Activated CD4-positive, alpha-beta memory T cell treated with anti-CD3 and anti-CD28 coated beads, Interleukin-2, amount 10 ng/mL, durations not matched to agents 7 days and 5 days (primary cell): ENCODE measurements at places on chromosomes 11 and 22. TPM values are rescaled to one million over a fixed set of nuclear protein-coding genes. Genes with fewer than 3 reads are reported as not detected.

- DNase-seq, result no peak
- no peaks in the 10 kb centered on the region for H3K4me1 ChIP-seq
Measured at GRCh38 chr11:113286009-113286408, 28.4 kb upstream of the TTC12 start.

OR10A3 gene
- total RNA-seq, result not detected

GRCh38 chr11:24289301-24289700 lies 207.6 kb upstream of the LUZP2 start:
- no peak overlapping the region for H3K27ac ChIP-seq
- H3K36me3 ChIP-seq, result no peaks in the 10 kb centered on the region
- no peaks in the 10 kb centered on the region for H3K27me3 ChIP-seq
- H3K4me1 ChIP-seq, result no peaks in the 10 kb centered on the region

GRCh38 chr11:32758291-32758690 lies 36.2 kb downstream of the CCDC73 start:
- DNase-seq, result no peak
- H3K4me3 ChIP-seq, result no peak overlapping the region
- H3K27me3 ChIP-seq, result peaks cover 6% of the 10 kb centered on the region
- H3K4me1 ChIP-seq, result no peaks in the 10 kb centered on the region
- no peak overlapping the region for H3K27ac ChIP-seq

DNA sequence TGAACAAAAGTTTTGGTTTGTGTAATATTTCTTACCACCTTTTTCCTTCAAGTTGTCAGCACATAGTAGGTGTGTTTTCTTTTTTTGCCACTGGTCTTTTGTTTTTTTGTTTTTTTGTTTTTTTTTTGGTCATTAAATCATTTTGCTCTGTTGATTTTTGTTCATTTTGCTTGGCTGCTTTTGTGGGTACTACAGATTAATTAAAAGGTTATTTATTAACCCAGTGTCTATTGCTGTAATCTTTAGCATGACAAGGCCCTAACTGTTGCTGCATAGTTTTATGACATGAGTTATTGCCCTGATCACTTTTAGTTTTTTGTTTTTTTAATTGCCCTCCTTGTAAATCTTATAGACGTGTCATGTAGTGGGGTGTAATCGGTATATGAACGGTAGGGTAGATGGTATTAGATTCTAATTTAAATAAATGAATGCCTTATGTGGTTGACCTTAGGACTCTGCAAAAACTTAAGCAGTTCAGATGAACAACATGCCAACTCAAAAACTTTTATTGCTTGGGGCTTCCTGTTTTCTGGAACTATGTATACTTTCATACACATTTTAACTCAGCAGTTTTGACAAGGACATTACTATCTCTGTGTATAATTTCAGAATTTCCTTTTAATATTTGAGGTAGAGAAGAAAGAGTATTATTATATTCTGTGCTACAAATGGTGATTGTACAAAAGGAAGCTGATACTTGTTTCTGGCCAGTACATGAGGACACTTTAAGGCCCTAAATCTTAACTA lies 7.9 kb downstream of the EWSR1 start:
- H3K27ac ChIP-seq, result no peak overlapping the region
- no peak for DNase-seq
- H3K27me3 ChIP-seq, result no peaks in the 10 kb centered on the region
- H3K36me3 ChIP-seq, result peaks cover 91% of the 10 kb centered on the region
- no peak overlapping the region for H3K4me3 ChIP-seq

- H3K36me3 ChIP-seq, result no peaks in the 10 kb centered on the region
- no peak overlapping the region for H3K4me3 ChIP-seq
- no peak for DNase-seq
- no peak overlapping the region for H3K27ac ChIP-seq
Measured at GRCh38 chr22:16922706-16923105, 85.3 kb downstream of the GAB4 start.

DRD2 gene
- total RNA-seq, result 0.30 TPM

OR10A2 gene
- total RNA-seq, result not detected

- H3K27me3 ChIP-seq, result peaks cover 25% of the 10 kb centered on the region
- no peak overlapping the region for H3K4me3 ChIP-seq
- no peak overlapping the region for H3K27ac ChIP-seq
- DNase-seq, result no peak
- no peaks in the 10 kb centered on the region for H3K4me1 ChIP-seq
Measured at GRCh38 chr11:34423300-34423699, 15.4 kb upstream of the CAT start.

DNA sequence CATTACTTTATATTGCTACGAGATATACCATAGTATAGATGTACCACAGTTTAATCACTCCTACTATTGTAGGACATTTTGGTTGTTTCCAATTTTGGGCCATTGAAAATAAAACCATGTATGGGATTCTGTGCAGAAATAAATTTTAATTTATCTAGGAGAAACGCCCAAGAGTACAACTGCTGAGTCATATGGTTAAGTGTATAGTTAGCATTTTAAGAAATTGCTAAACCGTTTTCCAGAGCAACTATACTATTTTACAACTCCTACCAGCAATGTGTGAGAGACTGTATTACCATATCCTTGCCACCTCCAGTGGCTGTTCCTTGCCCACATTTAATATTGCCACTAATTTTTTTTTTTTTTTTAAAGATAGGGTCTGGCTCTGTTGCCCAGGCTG lies 163.1 kb downstream of the SBF2 start:
- no peak overlapping the region for H3K27ac ChIP-seq
- no peaks in the 10 kb centered on the region for H3K36me3 ChIP-seq
- no peaks in the 10 kb centered on the region for H3K27me3 ChIP-seq
- DNase-seq, result no peak

- H3K4me3 ChIP-seq, result peak overlapping the region; percentile 87
- DNase-seq, result peak; percentile 36
- peaks cover 7% of the 10 kb centered on the region for H3K27me3 ChIP-seq
- H3K27ac ChIP-seq, result peak overlapping the region; percentile 85
Measured at GRCh38 chr11:93542811-93543229, 371 bp downstream of the SMCO4 start.

DNA sequence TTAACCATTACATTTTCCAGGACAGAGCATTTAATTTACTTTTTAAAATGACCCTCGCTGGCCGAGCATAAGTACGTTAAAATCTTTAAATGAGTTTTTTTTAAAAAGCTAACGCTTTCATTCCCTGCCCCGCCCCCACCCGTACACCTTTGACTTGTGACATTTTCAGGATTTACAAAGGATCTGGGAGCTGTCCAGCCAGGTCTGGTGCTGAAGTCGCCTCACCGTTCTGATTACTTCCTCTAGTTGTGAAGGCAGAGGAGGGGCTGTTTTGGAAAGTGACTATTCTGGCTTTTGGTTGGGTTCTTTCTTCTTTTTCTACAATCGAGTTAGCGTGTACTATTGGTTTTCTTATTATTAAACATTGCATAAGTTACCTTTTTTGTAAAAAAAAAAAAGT lies 2.9 kb downstream of the C11orf87 start:
- peak; percentile 23 for DNase-seq
- H3K27me3 ChIP-seq, result peaks cover 22% of the 10 kb centered on the region
- no peak overlapping the region for H3K27ac ChIP-seq
- no peak overlapping the region for H3K4me3 ChIP-seq

DNA sequence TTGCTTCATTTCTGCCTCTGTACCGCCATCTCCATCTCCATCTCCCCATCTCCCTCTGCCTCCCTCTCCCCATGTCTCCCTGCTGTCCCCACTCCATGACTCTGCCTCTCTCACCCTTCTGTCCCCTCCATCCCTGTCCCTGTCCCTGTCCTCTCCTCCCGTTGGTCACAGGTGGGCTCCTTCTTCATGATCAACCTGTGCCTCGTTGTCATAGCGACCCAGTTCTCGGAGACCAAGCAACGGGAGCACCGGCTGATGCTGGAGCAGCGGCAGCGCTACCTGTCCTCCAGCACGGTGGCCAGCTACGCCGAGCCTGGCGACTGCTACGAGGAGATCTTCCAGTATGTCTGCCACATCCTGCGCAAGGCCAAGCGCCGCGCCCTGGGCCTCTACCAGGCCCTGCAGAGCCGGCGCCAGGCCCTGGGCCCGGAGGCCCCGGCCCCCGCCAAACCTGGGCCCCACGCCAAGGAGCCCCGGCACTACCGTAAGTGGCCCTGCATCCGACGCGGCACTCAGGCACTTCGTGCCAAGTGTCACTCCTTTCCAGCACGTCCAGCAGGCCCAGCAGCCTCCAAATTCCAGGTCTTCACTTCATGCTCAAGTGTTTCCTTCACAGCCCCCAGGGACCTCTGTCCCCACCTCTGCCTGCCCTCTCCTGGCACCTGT lies 76.0 kb downstream of the CACNA1I start:
- no peak overlapping the region for H3K27ac ChIP-seq
- H3K27me3 ChIP-seq, result no peaks in the 10 kb centered on the region
- DNase-seq, result no peak

GRCh38 chr11:19316434-19316833 lies 75.7 kb upstream of the E2F8 start:
- no peaks in the 10 kb centered on the region for H3K36me3 ChIP-seq
- peaks cover 10% of the 10 kb centered on the region for H3K27me3 ChIP-seq
- no peak overlapping the region for H3K27ac ChIP-seq
- no peak overlapping the region for H3K4me3 ChIP-seq

KCNK7 gene
- total RNA-seq, result 0.80 TPM

- H3K27ac ChIP-seq, result no peak overlapping the region
- DNase-seq, result no peak
- H3K4me3 ChIP-seq, result no peak overlapping the region
- peaks cover 47% of the 10 kb centered on the region for H3K4me1 ChIP-seq
- H3K36me3 ChIP-seq, result peaks cover 74% of the 10 kb centered on the region
Measured at GRCh38 chr11:121539000-121539399, 86.2 kb upstream of the SORL1-AS1 start.

GRCh38 chr22:19814428-19814827 lies 40.2 kb downstream of the GNB1L start:
- no peaks in the 10 kb centered on the region for H3K36me3 ChIP-seq
- peak; percentile 9 for DNase-seq
- no peaks in the 10 kb centered on the region for H3K27me3 ChIP-seq
- peaks cover 7% of the 10 kb centered on the region for H3K4me1 ChIP-seq
- H3K27ac ChIP-seq, result no peak overlapping the region

GRCh38 chr11:396511-396947 lies 2.5 kb downstream of the PKP3 start:
- H3K4me1 ChIP-seq, result peaks cover 4% of the 10 kb centered on the region
- H3K27ac ChIP-seq, result no peak overlapping the region
- no peaks in the 10 kb centered on the region for H3K27me3 ChIP-seq
- no peak overlapping the region for H3K4me3 ChIP-seq
- DNase-seq, result no peak
- H3K36me3 ChIP-seq, result no peaks in the 10 kb centered on the region

C2CD2L gene
- total RNA-seq, result 28.5 TPM

MFRP gene
- total RNA-seq, result not detected

GRCh38 chr11:48109046-48109666 lies 107.5 kb upstream of the OR4B1 start:
- peak overlapping the region; percentile 62 for H3K4me3 ChIP-seq
- peak overlapping the region; percentile 84 for H3K27ac ChIP-seq
- H3K27me3 ChIP-seq, result no peaks in the 10 kb centered on the region
- DNase-seq, result no peak
- H3K36me3 ChIP-seq, result peaks cover 26% of the 10 kb centered on the region

GRCh38 chr22:43891360-43892182 lies at the start of gene PNPLA5:
TSS of gene PNPLA5 (minus strand) at chr22:43892013. CDS start at chr22:43891880, 133 bp downstream.
- H3K4me3 ChIP-seq, result no peak within 1 kb of the TSS
- DNase-seq, result no peak
- no peaks in the 10 kb centered on the region for H3K4me1 ChIP-seq
- no peaks in the 10 kb centered on the region for H3K36me3 ChIP-seq

GRCh38 chr22:45465633-45466032 lies 37.0 kb upstream of the FBLN1 start:
- no peak for DNase-seq
- H3K27me3 ChIP-seq, result peaks cover 6% of the 10 kb centered on the region
- H3K4me1 ChIP-seq, result no peaks in the 10 kb centered on the region
- H3K36me3 ChIP-seq, result no peaks in the 10 kb centered on the region

DNA sequence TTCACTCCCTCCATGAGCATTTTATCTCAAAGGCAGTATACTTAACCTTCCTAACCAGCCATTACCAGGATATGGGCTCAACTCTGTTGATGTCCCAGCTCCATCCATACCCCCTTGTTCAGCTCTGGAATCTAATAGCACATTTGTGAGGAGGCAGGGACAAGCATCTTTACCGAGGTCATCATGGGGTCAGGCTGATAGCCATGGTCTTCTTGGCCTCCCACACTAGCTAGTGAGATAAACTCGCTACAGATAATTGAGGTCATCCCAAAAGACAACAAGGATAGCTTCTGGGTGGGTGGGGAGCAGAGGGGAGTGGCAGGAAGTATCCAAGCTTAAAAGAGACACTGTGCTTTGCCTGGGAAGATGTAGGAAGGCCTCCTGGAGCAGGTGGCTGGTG lies 141.6 kb upstream of the RASSF10 start:
- DNase-seq, result no peak
- no peaks in the 10 kb centered on the region for H3K36me3 ChIP-seq
- no peak overlapping the region for H3K4me3 ChIP-seq
- peaks cover 48% of the 10 kb centered on the region for H3K27me3 ChIP-seq
- no peak overlapping the region for H3K27ac ChIP-seq

OR51B5 gene
- not detected for total RNA-seq

- no peak for DNase-seq
- peaks cover 66% of the 10 kb centered on the region for H3K36me3 ChIP-seq
- H3K27ac ChIP-seq, result no peak overlapping the region
- H3K4me3 ChIP-seq, result no peak overlapping the region
- no peaks in the 10 kb centered on the region for H3K27me3 ChIP-seq
Measured at GRCh38 chr22:38710351-38710750, 4.6 kb downstream of the GTPBP1 start.

SLC5A1 gene
- not detected for total RNA-seq

C22orf42 gene
- total RNA-seq, result not detected

IL17REL gene
- total RNA-seq, result not detected

- no peak overlapping the region for H3K27ac ChIP-seq
- H3K27me3 ChIP-seq, result peaks cover 19% of the 10 kb centered on the region
- H3K4me1 ChIP-seq, result no peaks in the 10 kb centered on the region
- DNase-seq, result no peak
- no peak overlapping the region for H3K4me3 ChIP-seq
Measured at GRCh38 chr11:15185021-15185420, 70.3 kb downstream of the INSC start.

DNA sequence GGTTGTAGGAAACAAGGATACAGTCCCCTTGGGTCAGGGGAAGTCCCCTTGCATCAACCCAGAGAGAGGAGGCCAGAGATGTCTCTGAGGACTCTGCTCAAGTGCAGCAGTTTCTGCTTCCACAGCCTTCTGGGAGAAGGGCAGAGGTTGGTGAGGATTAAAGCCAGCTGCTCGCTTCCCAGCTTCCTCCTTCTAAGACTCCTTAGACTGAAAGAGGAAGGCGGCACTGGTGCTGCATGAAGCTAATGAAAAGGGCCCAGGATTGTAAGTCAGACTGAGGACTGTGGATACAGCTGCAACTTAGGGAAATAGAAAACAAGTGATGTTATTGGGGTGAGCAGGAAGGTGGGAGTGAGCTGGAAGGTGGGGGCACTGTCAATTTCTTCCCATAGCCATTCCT lies at the start of gene OR52K1:
Gene OR52K1 (plus strand): TSS at position 202 of the 400 bp plus-strand sequence. CDS start 6,255 bp downstream, outside the sequence.
- no peak for DNase-seq
- H3K36me3 ChIP-seq, result no peaks in the 10 kb centered on the region
- no peak within 1 kb of the TSS for H3K4me3 ChIP-seq
- peaks cover 8% of the 10 kb centered on the region for H3K4me1 ChIP-seq

NCR3LG1 gene
- 0.15 TPM for total RNA-seq
